Activated T-cell treated with anti-CD3 and anti-CD28 coated beads, Interleukin-2, amount 50 U/mL, for 48 hours (primary cell): ENCODE measurements at places on chromosomes 7 and 10.

- no peak for DNase-seq
Measured at GRCh38 chr7:45203936-45204445, 46.4 kb downstream of the RAMP3 start.

- DNase-seq, result no peak
Measured at GRCh38 chr7:109842386-109842785, 1248.5 kb upstream of the LRRN3 start.

DNA sequence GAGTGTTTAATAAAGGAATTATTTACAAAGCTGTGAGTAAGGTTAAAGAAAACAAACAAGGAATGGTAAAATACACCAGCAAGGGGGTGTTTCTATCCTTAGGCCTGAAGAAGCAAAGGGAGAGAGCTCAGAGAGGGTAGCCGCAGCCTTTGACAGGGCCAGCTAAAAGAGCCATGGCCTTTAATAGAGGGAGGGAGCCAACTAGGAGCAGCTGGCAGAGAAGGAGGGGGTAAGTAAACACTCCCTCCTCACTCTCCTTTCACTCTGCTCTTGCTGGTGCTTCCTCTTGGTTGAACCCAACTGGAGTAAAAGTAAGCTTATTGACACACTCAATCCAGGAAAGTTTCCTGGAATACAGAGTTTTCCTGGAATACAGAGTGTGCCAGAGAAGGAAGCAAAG lies 87.5 kb downstream of the CH25H start:
- DNase-seq, result no peak

GRCh38 chr7:32609463-32609862 lies 114.2 kb downstream of the AVL9 start:
- DNase-seq, result no peak

GRCh38 chr7:121069346-121070100 lies 81.0 kb downstream of the CPED1 start:
- DNase-seq, result no peak

- DNase-seq, result no peak
Measured at GRCh38 chr7:20831956-20832355, 45.3 kb upstream of the SP8 start.

- DNase-seq, result no peak
Measured at GRCh38 chr10:129448539-129448938, 18.5 kb upstream of the MGMT start.

DNA sequence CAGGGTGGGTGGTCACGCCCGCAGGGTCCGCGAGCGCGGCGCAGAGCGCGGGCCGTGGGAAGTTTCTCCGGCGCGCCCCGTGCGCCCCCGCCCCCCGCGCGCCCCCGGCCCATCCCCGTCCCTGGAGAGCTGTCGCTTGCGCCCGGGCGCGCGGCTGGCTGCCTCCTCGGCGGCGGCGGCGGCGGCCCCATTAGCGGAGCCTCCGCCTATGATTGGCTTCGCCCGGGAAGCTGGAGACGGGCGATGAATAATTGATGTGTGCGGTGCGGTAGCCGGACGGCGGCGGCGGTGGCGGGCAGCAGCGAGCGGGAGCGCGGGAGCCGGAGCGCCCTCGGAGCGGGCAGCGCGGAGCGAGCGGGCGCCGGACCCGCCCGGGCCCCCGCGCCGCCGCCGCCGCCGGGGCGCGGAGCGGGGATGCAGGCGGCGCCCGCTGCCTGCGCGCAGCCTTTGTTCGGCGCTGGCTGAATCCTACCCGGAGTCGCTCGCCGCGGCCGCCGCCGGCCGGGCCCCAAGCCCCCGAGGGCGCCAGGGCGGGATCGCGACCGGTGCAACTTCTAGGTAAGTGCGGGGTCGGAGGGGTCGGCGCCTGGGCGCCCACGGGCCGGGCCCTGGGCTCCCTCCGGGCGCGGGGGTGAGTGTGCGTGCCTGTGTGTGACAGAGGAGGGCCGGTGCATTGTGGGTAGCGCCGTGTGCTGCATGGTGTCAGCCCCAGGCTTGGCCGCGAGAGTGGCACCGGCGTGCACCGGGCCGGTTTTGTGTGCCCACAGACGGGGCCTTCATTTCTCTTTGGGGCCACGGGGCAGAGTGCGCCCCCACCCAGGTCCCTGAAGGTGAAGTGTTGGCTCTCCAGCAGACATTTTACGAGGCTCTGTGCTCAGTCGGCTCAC lies 103.8 kb upstream of the PPIF start:
- peak; percentile 84 for DNase-seq

- DNase-seq, result no peak
Measured at GRCh38 chr7:32289651-32290414, 200.3 kb downstream of the LSM5 start.

- DNase-seq, result no peak
Measured at GRCh38 chr7:80630608-80631405, 7.6 kb upstream of the CD36 start.

GRCh38 chr10:43120116-43120928 lies 17.9 kb upstream of the CSGALNACT2 start:
- no peak for DNase-seq

GRCh38 chr7:21568762-21569161 lies 25.9 kb downstream of the DNAH11 start:
- no peak for DNase-seq
